ENCODE measurements at places on chromosomes 1 and 21.

DNA sequence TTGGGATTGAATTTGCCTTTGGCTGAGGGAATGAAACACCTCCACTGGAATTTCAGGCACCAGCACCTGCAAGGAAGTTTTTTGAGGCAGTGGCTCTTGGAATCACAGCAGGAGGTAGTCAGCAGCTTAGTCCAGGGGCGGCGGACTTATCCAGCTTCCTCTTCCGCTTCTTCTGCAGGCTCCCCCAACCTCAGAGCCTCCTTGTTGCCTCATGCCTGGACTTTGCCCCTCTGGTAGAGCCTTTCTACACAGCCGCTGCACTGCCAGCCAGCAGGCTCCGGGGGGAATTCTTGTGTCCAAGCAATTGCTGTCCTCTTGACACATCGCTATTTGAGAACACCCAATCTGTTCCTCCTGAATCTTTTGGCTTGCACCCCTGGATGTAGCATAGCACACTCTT, 4.4 kb upstream of the RHEX start:
- DNase-seq, result no peak

DNA sequence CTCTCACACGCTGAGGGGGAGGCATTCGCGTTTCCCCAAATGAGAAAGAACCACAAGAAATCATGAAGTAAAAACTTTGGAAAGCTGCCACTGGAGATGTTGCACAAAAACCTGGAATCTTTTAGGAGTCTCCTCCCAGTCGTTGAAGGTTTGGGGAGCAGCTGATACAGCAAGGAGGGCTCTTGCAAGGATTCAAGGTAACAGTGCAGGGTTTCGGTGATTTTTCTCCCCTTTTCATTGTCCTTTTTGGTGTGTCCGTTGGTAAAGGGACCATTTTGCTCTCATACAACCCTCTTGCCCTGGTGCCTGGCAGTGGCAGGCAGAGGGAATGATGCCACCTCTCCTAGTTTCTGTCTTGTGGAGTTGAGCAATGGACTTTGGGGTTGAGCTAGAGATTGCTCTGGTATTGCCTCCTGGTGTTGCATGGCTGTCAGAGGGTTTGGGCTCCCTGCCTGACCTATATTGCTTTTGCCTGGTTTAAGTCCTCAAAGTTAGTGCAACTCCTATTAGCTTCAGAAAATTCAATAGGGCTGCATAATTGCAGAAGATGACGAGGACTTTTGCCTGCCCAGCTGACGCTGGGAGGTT, 872 bp downstream of the BRINP2 start:
- no peak for DNase-seq

- no peak for DNase-seq
Observed at GRCh38 chr1:59249396-59250137, 47.3 kb upstream of the FGGY start.

- DNase-seq, result no peak
Observed at GRCh38 chr1:244376126-244376525, 75.6 kb downstream of the ADSS2 start.

- no peak for DNase-seq
Observed at GRCh38 chr1:174652569-174653280, 205.0 kb downstream of the GPR52 start.

- no peak for DNase-seq
Observed at GRCh38 chr1:48710318-48710717, 66.4 kb downstream of the BEND5 start.

GRCh38 chr1:234597894-234598293, 12.1 kb downstream of the IRF2BP2 start:
- no peak for DNase-seq
